NCI-H1092 (cell line): ENCODE measurements at places on chromosomes 4 and X.

- no peak for DNase-seq
Measured at GRCh38 chr4:35464964-35465528, 779.3 kb downstream of the ARAP2 start.

- no peak for DNase-seq
Measured at GRCh38 chr4:185222598-185222997, 13.2 kb downstream of the SNX25 start.

DNA sequence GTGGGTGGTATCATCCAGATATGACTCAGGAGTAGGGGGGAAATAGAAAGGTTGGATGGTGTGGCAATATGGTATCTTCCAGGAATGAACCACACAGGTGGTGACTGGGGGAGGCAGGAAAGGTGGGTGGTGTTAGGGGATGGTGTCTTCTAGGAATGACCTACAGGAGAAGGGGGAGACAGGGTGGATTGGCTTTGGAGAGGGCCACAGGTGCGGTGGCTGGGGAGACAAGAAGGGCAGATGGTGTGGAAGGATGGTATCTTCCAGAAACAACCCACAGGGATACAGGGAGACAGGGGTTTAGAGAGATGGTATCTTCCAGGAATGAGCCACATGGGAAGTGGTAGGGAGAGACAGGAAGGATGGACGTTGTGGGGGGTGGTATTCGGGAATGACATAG, 64.0 kb downstream of the MAOA start:
- no peak for DNase-seq

- no peak for DNase-seq
Measured at GRCh38 chr4:3462790-3463415, at the start of gene DOK7. TSS of gene DOK7 (plus strand) at chr4:3463306. CDS start at chr4:3463376, 70 bp downstream.

- DNase-seq, result no peak
Measured at GRCh38 chr4:44232262-44232661, 216.3 kb downstream of the KCTD8 start.

DNA sequence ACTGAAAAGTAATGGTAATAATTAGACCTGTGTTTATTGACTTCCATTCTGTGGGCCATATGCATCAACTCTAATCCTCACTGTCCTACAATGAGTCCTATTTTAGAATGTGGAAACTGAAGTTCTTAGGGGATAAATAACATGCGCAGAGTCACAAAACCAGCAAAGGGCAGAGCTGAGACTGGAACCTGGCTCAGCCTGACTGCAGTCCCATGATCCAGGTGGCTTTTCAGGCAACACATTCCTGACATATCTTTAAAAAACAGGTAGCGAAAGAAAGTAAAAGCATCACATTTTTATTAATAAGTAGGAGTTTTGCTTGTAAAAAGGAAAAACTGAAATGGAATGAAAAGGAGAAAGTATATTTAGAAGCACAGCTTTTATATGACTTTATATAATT, 34.7 kb upstream of the PRSS48 start:
- DNase-seq, result no peak
